Muscle of leg (tissue), 16 donors: ENCODE measurements at places on chromosomes 3 and 15.

DNA sequence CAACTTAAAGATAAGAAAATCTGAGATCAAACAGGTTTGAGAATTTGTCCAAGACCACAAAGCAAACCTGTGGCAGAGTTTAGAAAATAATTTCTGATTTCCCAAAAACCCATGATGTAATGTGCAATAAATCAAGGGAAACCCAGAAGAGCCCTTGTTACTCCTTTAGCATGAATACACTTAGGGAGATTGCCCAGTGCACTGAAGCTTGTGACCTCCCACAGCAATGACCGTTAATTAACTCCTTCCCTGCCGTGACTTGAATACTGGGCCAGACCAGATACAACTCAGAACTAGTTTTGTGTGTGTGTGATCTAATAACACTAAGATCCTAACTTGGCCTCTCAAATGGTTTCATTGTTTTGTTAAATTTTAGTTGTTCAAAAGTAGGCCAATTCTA is 2.5 kb downstream of the PRKAR2A start:
- no peak for DNase-seq
- no peaks in the 10 kb centered on the region for H3K27me3 ChIP-seq
- no peak overlapping the region for H3K4me3 ChIP-seq
- peaks cover 3% of the 10 kb centered on the region for H3K36me3 ChIP-seq
- peaks cover 21% of the 10 kb centered on the region for H3K4me1 ChIP-seq

DNA sequence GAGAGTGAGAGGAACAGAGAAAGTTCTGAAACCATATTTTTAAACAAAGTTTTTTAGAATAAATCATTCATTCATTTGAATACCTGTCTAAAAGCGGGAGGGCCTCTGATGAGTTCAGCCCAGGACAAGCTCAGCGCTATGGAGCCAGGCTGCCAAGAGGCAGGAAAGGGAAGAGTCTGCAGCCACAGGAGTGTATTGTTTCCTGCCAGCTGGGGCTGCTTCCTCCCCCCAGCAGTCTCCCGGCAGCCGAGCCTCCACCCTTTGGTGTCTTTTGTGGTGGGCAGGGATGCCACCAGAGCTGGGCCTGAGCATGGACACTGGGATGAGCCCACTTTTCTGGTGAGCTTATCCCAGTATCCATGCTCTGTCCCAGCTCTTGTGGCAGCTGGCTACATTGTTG is 199.5 kb upstream of the TPRG1 start:
- H3K4me3 ChIP-seq = no peak overlapping the region
- no peaks in the 10 kb centered on the region for H3K36me3 ChIP-seq
- no peaks in the 10 kb centered on the region for H3K27me3 ChIP-seq
- no peak overlapping the region for H3K27ac ChIP-seq

- H3K4me1 ChIP-seq = peaks cover 8% of the 10 kb centered on the region
- no peak overlapping the region for H3K4me3 ChIP-seq
- no peaks in the 10 kb centered on the region for H3K27me3 ChIP-seq
- no peak for DNase-seq
- no peak overlapping the region for H3K27ac ChIP-seq
Measured at GRCh38 chr3:52399593-52399992, 45.3 kb downstream of the SEMA3G start.

GRCh38 chr15:39598958-39599845 is 18.3 kb downstream of the THBS1 start:
- no peak for DNase-seq
- no peaks in the 10 kb centered on the region for H3K27me3 ChIP-seq
- H3K27ac ChIP-seq = no peak overlapping the region
- H3K36me3 ChIP-seq = peaks cover 14% of the 10 kb centered on the region

DNA sequence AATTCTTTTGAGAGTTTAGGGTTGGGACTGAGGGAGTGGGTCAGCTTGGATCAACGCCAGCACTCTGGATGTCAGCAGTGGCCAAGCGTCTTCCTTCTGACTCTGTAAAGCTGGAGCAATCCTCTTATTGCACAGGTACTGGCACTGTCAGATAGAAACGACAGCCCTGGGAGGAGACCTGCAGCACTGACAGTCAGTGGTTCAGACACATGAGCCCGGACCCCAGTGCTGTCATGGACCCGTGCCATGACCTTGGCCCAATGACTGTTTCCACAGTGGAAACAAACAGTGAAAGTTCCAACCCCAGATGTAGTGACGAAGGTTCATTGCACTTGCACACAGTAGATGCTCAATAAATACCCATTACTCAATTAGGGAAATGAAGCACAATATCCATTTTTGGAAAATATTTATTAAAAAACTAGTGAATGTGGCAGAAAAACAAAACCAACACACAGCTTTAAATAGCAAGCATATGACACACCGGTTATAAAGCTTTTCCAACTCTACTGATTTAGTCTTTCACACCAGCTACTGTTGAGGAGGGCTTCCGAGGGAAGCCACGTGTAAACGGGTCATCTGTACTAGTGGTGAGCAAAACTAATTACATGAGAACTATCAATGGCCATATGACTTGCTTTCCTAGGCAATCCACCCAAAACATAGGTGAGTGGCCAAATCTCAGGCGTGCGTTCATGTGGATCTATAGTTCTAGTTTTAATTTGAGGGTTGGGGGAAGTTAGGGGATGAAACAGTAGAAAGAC is 22.1 kb downstream of the SIAH2 start:
- peaks cover 10% of the 10 kb centered on the region for H3K36me3 ChIP-seq
- no peak for DNase-seq
- no peaks in the 10 kb centered on the region for H3K4me1 ChIP-seq
- no peaks in the 10 kb centered on the region for H3K27me3 ChIP-seq
- H3K27ac ChIP-seq = no peak overlapping the region

DNA sequence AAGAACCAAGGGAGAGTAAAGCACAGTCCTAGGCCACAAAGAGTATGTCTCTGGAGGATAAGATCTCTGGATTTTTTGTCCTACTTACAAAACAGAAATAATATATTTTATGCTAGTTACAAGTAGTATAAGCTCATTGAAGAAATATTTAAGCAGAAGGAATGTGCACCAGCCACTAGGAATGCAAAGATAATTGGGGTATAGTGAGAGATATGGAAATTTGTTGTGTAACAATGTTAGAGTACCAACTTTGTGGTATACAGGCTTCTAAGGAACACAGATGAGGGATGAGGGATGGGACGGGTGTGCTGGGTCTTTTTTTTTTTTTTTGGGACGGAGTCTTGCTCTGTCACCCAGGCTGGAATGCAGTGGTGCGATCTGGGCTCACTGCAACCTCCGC is 26.5 kb downstream of the AKAP13 start:
- no peaks in the 10 kb centered on the region for H3K4me1 ChIP-seq
- no peaks in the 10 kb centered on the region for H3K27me3 ChIP-seq
- no peaks in the 10 kb centered on the region for H3K36me3 ChIP-seq
- DNase-seq = no peak

DNA sequence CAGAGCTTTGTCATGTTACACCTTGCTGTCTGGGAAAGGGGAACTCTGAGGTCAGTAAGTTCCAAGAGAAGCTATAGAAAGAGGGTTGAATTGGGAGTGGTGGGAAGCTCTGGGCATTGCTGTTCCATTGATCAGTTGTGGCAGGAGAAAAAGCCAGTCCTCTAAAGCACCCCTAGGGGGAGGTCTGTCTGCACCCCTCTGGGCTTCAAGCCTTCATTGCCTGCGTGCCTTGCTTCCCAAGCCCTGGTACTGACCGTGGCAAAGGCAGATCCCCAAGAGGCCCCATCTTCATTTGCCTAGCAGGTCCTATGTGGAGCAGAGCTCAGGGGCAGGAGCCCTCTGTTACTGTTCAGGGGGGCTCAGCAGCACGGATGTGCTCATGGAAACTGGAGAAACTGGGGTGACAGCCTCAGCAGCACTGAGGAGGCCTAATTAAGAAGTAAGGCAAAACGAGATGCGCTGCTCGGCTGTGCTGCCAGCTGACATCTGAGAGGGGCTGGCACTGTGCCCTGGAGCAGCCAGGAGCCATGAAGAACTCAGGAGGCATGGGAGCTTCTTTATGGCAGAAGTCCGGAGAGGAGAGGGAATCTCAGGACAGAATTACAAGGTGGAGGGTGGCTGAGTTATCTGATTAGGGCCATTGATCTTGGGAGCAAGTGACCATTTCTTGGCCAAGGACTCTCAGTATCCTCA is 270.9 kb downstream of the RPLP1 start:
- peaks cover 5% of the 10 kb centered on the region for H3K27me3 ChIP-seq
- no peak overlapping the region for H3K4me3 ChIP-seq
- peaks cover 27% of the 10 kb centered on the region for H3K4me1 ChIP-seq
- no peaks in the 10 kb centered on the region for H3K36me3 ChIP-seq

DNA sequence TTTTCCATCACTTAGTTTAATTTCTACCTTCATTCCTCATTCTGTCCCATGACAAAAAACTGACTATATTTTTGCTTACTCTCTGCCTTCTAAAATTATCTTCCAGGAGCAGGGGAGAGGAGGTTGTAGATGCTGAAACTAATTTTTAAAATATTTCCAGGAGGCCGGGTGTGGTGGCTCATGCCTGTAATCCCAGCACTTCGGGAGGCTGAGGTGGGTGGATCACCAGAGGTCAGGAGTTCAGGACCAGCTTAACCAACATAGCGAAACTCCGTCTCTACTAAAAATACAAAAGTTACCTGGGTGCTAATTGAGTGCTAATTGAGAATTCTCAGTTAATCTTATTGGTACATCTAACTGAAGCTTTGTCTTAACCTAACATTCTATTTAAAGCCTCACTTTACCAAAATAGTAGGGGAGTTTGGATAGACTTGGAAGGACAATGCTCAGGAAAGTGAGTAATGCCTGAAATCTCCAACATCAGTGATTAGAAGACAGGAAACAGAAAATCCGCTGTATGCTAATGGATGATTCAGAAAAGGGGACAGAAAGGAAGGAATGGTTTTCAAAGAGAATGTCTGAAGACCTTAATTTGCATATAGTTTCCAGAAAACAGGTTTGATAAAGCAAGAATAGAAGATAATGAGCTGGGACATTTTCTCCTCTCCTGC is 336.1 kb downstream of the GBE1 start:
- H3K36me3 ChIP-seq = no peaks in the 10 kb centered on the region
- no peak overlapping the region for H3K27ac ChIP-seq
- DNase-seq = no peak
- no peaks in the 10 kb centered on the region for H3K27me3 ChIP-seq
- H3K4me1 ChIP-seq = no peaks in the 10 kb centered on the region

- no peaks in the 10 kb centered on the region for H3K27me3 ChIP-seq
- DNase-seq = no peak
- H3K4me3 ChIP-seq = no peak overlapping the region
- no peaks in the 10 kb centered on the region for H3K4me1 ChIP-seq
- no peak overlapping the region for H3K27ac ChIP-seq
- H3K36me3 ChIP-seq = peaks cover 19% of the 10 kb centered on the region
Measured at GRCh38 chr3:94101860-94102259, 39.0 kb downstream of the NSUN3 start.

DNA sequence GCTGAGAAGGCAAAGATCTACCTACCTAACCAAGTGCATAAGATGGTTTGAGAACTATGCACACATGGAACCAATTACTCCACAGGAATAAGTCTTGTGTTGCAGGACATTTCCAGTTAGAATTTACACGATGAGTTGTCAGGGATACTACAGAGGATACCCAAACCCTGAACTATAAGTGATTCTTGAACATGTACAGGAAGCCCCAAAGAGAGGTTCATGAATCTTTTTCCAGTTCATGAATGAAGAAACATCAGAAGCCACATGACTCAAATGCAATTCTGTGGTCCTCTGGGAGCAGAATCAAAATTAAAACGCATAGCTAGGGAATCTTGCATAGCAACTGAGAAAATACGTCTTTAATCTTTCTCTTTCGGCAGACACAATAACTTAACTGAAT is 114.1 kb upstream of the LMCD1 start:
- H3K4me3 ChIP-seq = no peak overlapping the region
- no peak overlapping the region for H3K27ac ChIP-seq
- no peaks in the 10 kb centered on the region for H3K4me1 ChIP-seq

DNA sequence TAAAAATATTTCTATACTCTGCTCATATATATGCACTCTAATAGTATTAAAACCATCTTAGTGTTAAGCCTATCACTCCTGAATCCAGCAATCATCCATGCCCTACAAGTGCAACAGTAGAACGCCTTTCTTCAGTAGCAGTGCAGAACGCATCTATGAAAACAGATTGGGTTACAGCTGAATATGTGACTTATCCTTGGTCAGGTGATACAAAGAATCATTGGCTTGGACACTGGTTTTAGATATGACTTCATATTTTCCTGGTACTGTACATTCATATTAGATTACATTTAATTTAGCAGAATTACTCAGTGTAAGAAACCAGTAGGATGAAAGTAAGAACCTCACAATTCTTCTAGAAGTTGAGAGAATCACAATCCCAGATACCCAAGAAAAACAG is 43.3 kb downstream of the ZNF106 start:
- no peak overlapping the region for H3K4me3 ChIP-seq
- H3K36me3 ChIP-seq = peaks cover 80% of the 10 kb centered on the region
- no peak overlapping the region for H3K27ac ChIP-seq
- H3K4me1 ChIP-seq = peaks cover 9% of the 10 kb centered on the region
- DNase-seq = no peak

- H3K36me3 ChIP-seq = no peaks in the 10 kb centered on the region
- H3K27me3 ChIP-seq = peaks cover 16% of the 10 kb centered on the region
- H3K4me1 ChIP-seq = peaks cover 30% of the 10 kb centered on the region
- no peak overlapping the region for H3K4me3 ChIP-seq
- H3K27ac ChIP-seq = no peak overlapping the region
Measured at GRCh38 chr3:13194285-13195209, 121.3 kb upstream of the IQSEC1 start.

GRCh38 chr3:113252553-113252952 is 41.2 kb downstream of the BOC start:
- H3K4me1 ChIP-seq = peaks cover 57% of the 10 kb centered on the region
- no peak overlapping the region for H3K4me3 ChIP-seq

GRCh38 chr3:30768703-30769550 is 125.5 kb downstream of the GADL1 start:
- no peaks in the 10 kb centered on the region for H3K36me3 ChIP-seq
- no peak overlapping the region for H3K27ac ChIP-seq
- H3K4me3 ChIP-seq = no peak overlapping the region

GRCh38 chr3:181265750-181266333 is 276.3 kb upstream of the DNAJC19 start:
- no peaks in the 10 kb centered on the region for H3K4me1 ChIP-seq
- no peaks in the 10 kb centered on the region for H3K36me3 ChIP-seq
- H3K27ac ChIP-seq = no peak overlapping the region
- H3K4me3 ChIP-seq = no peak overlapping the region

DNA sequence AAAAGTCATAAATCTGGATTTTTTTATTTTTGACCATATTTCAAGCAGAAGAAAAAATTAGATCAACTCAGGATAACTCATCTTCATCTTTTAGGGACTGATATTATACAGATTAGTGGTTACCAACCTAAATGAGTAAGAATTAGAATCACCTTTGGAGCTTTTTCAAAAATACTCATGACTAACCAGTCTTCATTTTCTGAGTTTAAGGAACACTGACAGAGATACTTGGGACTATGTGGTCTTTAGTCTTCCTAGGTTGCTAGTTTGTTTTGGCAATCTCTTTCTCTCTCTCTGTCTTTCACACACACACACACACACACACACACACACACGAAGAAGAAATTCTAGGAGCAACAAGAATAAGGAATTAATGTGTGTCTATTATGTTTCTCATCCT is 50.1 kb downstream of the TMOD3 start:
- no peaks in the 10 kb centered on the region for H3K36me3 ChIP-seq
- peaks cover under 1% of the 10 kb centered on the region for H3K4me1 ChIP-seq
- no peaks in the 10 kb centered on the region for H3K27me3 ChIP-seq
- H3K27ac ChIP-seq = peak overlapping the region; percentile 82
- no peak overlapping the region for H3K4me3 ChIP-seq

- no peaks in the 10 kb centered on the region for H3K36me3 ChIP-seq
- H3K4me3 ChIP-seq = no peak overlapping the region
- no peak overlapping the region for H3K27ac ChIP-seq
Measured at GRCh38 chr3:192880313-192880712, 37.3 kb downstream of the MB21D2 start.

- no peak within 1 kb of the TSS for H3K27ac ChIP-seq
- peak; percentile 70 for DNase-seq
- peaks cover 18% of the 10 kb centered on the region for H3K4me1 ChIP-seq
- no peaks in the 10 kb centered on the region for H3K36me3 ChIP-seq
- peaks cover 51% of the 10 kb centered on the region for H3K27me3 ChIP-seq
Measured at GRCh38 chr3:139935016-139935865, at the start of gene CLSTN2. TSS of gene CLSTN2 (plus strand) at chr3:139935185.
